ENCODE measurements at places on chromosomes 1 and 21.
A peak's percentile ranks its signal among the peaks of the same experiment; 100 is the strongest.

DNA sequence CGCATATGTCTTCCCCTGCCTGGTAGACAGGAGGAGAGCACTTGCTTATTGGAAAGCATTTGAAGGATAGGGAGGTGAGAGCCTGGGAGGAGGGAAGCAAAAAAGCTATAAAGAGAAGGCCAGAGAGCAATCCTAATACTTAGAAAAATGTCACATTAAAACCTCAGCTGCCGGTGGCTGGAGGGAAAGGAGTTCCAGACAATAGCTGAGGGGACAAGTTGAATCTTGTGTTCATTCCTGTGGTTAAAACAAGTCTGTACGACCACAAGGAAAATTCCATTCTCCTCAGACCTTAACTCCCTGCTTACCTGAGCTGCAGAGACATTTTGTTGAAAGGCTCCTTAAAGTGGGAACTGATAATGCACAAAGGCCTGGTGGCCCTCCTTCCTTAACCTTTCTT is 218.8 kb upstream of the CAMK1G start:
- DNase-seq: no peak

DNA sequence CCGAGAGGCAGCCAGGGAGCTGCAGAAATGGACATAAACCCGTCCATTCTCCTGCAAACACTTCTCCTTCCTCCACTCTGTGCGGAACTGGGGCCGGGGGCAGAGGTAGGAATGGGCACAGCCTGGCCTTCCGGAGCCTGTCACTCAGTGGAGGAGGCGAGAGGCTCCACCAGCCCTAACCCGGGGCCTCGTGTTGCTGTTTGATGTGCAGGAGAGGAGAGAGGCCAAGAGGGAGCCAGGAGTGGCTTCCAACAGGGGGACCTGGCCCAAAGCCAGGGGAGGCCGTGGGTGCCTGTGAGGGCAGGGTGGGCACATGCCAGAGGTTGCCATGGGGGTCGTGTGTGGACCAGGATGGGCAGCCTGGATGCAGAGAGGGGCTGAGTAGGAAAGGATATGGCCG is 158.1 kb upstream of the ARHGEF16 start:
- no peak for DNase-seq

DNA sequence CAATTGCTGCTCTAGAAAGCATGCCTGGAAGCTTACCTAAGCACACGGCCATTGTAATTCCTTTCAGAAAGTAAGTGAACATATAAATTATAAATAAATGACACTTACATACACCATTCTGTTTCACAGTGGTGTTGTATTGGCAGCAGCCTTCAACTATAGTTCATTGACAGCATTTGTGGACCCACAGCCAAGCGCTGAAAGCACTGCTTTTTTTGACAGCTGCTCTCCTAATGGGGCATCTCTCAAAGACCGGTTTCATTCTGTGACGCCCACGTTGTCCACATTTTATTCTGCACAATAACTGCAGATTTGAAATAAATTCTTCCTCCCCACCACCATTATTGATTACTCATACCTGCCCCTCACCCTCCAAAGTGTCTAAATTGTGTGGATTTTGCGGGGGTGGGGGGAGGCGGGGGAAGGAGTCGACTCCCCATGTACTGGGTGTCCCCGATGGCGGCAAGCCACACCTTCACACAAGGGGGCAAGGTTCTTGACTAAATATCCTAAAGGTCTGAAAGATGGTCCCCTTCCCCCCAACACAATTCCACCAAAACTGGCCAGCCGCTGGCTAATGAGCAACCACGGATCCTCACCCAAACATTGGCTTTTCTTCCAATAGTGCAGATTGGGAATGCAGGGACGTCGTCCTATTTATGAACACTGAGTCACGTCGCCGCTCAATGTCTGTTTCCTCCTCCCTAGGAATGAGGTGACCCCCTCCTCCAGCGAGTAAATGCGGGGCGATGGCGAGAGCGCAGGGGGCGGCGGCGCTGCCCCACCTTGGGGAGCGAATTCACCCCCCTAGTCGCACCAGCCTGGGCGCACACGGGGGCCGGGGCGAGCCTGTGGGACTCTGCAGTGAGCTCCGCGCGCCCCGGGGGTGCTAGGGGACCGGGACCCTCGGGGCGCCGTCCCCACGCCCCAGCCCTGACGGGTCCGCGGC is 960 bp downstream of the RCAN1 start:
- DNase-seq: no peak

DNA sequence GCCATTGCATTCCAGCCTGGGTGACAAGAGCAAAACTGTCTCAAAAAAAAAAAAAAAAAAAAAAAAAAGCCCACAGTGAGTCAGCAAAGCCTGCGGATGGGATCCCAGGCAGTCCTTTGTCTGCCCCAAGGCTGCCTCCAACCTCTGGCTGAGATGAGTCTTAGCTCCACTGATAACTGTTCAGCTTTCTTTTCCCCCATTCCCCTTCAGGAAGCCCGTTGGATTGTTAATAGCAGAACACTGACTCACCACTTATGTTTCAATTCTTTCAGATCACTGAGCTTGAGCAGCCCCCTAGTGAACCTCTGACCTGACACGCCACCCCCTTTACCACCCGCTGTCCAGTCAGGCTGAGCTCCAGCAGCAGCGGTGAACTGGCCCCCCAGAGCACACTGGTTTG is 57.5 kb downstream of the ERG start:
- peak; percentile 90 for DNase-seq

DNA sequence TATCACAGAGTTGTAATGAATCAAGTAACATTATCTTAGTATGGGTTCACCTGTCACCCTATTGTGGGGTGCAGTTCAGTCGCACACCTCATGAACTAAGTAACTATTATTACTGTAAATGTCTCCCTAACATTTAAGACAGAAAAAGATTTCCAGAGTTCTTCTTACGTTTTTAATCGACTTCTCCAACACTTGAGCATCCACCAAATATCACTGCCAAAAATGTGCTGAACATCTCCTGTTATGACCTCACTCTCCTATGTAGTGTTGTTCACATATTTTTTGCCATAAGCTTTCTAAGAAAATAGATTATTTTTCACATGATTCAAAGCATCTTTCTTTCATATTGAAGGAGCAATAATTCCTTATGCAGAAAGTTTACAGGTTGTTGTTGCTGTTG is 1.3 kb downstream of the TTLL7 start:
- DNase-seq: no peak

GRCh38 chr1:85289207-85289847 is 12.9 kb upstream of the BCL10 start:
- DNase-seq: peak; percentile 96

Measured in NCI-H226 (cell line).